ENCODE measurements at places on chromosomes 2 and 18. TPM values are rescaled to one million over a fixed set of nuclear protein-coding genes. Genes with fewer than 3 reads are reported as not detected.

- no peak for DNase-seq
Observed at GRCh38 chr2:201406077-201406662, 45.1 kb downstream of the TRAK2 start.

CNNM3 gene
- 34.1 TPM for total RNA-seq

- DNase-seq: no peak
Observed at GRCh38 chr2:171237751-171238505, 77.2 kb upstream of the TLK1 start.

CYP1B1 gene
- 69.4 TPM for total RNA-seq

HOXD3 gene
- 1.7 TPM for total RNA-seq

LYPD6B gene
- 0.78 TPM for total RNA-seq

AGAP1 gene
- 33.4 TPM for total RNA-seq

- DNase-seq: no peak
Observed at GRCh38 chr2:188845692-188846091, 128.5 kb upstream of the COL3A1 start.

DNA sequence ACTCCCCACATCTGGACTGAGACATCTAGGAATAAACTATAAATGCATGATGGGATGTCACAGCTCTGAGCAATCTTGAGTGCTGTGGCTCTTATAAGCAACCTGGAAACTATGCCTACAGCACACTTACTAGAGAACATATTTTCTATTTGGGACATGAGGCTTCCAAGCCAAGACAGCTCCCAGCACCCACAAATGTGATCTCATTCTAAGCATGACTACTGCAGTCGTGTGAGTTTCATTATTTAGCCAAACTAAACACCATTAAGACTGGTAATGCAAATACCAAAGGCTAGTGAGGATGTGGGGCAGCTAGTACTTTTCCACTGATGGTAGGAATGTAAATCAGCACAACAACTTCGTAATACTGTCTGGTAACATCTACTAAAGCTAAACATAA, 72.5 kb downstream of the RTTN start:
- no peak for DNase-seq

DNA sequence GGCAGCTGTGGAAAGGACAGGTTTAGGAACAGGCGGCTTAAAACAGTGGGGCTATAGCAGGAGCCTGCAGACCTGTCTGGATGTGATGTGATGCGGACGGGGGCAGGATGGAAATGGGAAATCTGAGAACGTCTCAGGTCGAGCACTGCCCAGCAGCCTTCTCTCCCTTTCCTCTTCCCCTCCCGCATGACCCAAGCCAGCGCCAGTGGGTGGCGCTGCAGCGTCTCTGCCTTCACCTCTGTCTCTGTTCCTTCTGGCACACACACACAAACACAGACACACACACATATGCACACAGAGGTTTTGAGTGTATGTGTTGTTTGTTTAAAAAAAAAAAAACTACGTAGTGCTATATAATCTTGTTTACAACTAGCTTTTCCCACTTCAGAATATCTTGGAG, 82.0 kb upstream of the SLC66A3 start:
- DNase-seq: peak; percentile 70

GRCh38 chr18:50621366-50621765, 61.5 kb downstream of the MAPK4 start:
- no peak for DNase-seq

UPP2 gene
- total RNA-seq: not detected

SPTBN1 gene
- total RNA-seq: 813 TPM

ATOH8 gene
- total RNA-seq: 93.6 TPM

ABCG5 gene
- total RNA-seq: not detected

Data from upper lobe of right lung (tissue), 1 donor.